ENCODE measurements at places on chromosomes 5 and 9.
A peak's percentile ranks its signal among the peaks of the same experiment; 100 is the strongest.

GRCh38 chr5:115209279-115209678 lies 39.6 kb upstream of the TRIM36 start:
- no peak for DNase-seq

DNA sequence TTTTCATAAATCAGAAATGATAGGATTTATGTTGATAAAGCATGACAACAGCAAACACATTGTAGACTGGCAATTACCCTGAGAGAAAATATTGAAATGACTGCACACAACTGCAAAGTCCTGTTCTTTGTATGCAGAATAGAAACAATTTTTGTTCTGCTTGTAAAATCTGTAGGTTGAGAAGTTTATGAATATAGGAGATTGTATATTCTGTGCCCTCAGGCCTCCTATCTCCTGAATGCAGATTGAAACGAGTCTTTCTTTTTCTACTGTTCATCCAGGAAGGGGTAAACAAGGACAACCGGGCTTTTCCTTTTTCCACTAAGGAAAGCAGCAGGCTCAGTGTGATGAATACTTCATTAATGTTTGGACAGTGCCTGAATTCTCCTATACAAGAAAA lies 95.0 kb upstream of the HAPLN1 start:
- DNase-seq, result no peak

DNA sequence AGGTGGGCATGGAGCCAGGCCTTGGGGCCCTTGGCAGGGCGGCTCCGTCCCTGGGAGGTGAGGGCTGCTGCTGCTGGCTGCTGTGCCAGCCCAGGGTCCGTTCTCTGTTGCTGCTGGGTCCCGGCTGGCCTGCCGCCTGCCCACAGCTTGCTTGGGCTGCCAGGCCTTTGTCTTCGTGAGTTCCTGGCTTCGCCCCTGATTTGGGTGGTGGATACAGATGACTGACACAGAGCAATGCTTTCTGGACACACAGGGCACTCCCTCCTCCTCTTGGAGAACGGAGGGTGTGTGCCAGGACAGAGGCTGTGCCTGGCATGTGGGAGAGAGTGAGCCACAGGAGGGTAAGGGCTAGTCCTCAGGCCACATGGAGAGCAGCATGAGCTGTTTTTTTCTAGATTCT lies 166.1 kb downstream of the MACROH2A1 start:
- DNase-seq, result no peak

DNA sequence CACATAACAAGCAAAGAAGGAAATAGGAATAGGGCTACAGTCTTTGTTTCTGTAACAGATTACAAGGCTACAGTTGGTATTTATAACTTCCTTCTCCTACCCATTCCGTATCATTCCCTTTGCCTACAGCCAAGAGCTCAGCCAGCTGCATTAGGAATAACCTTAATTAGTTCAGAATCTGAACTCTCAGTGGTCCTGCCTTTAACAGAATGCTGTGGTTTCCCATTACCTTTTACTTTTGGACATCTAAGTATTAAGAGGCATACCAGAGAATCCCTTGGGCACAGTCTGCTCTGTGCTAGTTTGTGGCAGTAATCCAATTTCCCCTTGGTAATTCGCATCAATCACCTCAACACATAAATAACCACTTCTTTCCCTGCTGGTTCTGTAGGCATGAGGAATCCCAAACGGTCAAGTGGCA lies 44.2 kb downstream of the PKD2L2 start:
- DNase-seq, result no peak

DNA sequence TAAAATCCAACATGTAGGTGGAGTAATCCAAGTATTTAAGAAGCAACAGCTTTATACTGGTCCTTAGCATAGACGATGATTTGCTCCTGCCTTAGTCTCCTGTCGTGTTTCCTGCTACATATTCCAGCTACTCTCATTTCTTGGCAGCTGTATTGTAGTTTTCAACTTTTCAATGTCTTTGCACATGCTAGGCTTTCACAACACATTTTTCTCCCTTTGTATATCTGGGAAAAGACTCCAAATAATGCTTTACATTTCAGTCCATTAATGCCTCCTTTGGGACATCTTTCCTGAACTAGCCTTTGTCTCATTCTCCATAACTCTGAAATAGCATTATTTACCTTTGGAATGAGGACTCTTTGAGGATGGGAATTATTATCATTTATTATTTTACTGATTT lies 508.0 kb downstream of the PTPRD start:
- DNase-seq, result no peak

GRCh38 chr5:157029457-157029856 lies 29.5 kb downstream of the HAVCR1 start:
- no peak for DNase-seq

- peak; percentile 49 for DNase-seq
Measured at GRCh38 chr5:58294598-58295305, 165.1 kb downstream of the PLK2 start.

- DNase-seq, result no peak
Measured at GRCh38 chr5:141597394-141597793, 21.4 kb downstream of the DIAPH1 start.

GRCh38 chr9:134425401-134425800 lies 99.1 kb downstream of the RXRA start:
- DNase-seq, result no peak

- DNase-seq, result peak; percentile 34
Measured at GRCh38 chr9:14326264-14326826, 12.4 kb upstream of the NFIB start.

DNA sequence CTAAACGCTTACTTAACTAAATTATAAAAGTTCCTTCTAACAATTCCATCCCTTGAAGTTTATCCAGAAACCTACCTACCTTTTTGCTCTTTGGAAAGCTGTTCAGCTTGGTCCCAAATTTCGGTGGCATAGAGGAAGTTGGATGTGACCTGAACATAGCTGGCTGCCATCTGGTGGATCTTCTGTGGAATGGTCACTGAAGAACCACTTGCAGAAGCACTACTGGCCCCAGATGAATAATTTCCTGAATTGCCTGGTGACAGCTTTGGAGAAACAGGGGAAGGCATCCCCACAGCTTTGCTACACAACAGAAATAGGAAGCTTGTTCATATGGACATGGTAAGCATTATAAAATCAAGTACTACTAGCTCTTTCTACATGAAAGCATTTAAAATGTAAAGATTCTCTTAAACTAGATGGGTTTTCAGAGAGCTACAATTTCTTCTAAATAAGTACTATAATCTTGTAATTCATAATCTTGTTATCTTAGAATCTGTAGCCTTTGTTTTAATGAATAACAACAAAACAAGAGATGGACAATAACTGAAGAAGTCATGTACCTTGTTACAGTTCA lies 9.9 kb downstream of the LEAP2 start:
- DNase-seq, result peak; percentile 71

DNA sequence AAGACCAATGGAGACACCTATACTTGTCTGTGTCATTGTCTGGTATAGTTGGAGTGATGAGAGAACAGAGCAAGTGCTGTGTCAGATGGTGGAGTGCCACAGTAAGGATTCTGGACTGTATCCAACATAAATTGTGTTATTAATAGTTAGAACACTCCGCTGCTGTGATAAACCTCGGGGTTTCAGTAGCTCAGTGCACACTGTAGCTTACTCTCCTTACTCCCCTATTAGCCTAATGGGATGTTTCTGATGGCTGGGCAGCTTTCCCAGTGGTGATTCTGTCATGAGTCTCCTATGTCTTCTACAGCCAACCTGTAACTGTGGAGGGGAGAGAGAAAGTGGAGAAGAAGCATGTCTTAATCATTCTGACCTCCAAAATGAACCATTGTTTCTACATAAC lies 127.6 kb upstream of the PTCH1 start:
- peak; percentile 4 for DNase-seq

GRCh38 chr5:172010278-172010677 lies 3.8 kb upstream of the FBXW11 start:
- DNase-seq, result no peak

GRCh38 chr9:116491219-116491618 lies 195.9 kb upstream of the TRIM32 start:
- no peak for DNase-seq

DNA sequence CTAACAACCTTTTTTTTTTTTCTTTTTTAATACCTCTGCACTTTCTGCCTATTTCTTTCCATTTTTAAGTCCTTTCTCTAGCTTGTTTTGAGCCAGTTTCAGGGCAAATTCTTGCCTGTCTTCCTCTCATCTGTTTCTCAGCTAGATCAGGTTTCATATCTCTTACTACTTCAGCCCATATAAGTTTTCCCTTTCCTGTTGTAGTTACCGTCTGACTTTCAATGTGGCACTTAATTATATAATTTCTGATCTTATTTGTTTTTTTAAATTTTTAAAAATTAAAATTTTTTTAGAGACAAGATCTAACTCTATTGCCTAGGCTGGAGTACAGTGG lies 104.7 kb upstream of the ELL2 start:
- DNase-seq, result no peak

DNA sequence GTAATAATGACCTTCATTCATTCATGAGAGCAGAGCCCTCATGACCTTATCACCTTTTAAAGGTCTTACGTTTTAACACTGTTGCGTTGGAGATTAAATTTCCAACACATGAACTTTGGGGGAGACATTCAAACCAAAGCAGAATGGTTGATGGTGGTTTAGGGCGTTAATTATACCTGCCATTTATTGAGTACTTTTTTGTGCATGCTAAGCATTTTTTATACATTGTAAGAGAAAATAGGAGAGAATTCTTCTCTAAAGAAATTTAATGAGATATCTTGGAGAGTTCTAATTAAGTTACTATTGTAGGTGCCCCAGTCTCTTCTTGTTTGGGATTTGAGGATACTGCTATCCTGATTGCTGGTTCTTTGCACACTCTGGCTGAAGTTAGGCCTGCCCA lies 12.4 kb downstream of the AP3S1 start:
- DNase-seq, result no peak

DNA sequence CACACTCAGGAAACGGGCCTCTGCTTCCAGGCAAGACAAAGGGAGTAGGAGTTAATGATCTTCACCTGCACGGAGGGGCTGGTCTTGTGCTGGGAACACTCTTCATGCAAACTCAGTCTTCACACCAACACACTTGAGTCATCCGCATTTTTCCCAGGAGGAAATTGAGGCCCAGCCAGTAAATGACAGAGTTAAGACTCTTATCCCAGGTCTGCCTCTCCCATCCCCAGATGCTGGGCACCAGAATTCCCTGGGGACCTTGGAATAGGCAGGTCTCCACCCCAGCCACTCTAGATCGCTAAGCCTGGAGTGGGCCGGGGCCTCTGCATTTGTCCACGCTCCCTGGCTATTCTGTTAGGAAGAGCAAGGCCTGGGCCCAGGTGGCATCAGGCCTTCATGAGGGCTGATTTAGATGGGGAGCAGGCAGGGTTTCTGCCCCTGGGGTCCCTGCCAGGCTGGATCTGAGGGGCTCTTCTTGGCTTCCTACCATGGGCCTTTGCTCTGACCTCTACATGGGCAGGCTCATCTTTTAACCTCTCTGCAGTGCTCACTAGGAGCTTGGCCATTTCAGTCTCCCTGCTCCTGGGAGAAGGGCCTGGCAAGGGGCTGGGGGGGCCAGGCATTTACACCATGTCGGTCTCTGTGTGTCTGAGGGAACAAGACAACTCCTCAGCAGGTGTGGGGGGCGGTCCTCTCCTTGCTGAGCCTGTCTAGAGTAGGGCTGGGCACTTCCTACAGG lies 77.3 kb downstream of the AMBP start:
- DNase-seq, result no peak

DNA sequence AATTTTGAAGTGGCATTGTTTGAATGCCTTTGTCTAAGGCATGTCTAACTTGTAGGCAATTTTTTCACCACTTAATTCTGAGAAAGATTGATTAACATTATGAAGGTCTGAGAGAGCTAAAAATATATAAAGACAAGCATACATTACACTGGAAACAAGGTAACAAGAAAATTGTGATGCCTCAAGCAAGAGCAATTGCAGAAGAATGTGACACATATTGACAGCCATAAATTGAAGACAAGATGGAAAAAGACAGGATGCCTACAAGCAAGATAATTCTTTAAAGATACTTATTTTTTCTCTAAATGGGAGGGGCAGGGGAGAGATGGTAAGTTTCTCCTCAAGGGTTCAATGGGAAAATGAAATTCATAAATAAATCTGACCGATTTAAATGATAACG lies 103.1 kb upstream of the CYLC2 start:
- no peak for DNase-seq

DNA sequence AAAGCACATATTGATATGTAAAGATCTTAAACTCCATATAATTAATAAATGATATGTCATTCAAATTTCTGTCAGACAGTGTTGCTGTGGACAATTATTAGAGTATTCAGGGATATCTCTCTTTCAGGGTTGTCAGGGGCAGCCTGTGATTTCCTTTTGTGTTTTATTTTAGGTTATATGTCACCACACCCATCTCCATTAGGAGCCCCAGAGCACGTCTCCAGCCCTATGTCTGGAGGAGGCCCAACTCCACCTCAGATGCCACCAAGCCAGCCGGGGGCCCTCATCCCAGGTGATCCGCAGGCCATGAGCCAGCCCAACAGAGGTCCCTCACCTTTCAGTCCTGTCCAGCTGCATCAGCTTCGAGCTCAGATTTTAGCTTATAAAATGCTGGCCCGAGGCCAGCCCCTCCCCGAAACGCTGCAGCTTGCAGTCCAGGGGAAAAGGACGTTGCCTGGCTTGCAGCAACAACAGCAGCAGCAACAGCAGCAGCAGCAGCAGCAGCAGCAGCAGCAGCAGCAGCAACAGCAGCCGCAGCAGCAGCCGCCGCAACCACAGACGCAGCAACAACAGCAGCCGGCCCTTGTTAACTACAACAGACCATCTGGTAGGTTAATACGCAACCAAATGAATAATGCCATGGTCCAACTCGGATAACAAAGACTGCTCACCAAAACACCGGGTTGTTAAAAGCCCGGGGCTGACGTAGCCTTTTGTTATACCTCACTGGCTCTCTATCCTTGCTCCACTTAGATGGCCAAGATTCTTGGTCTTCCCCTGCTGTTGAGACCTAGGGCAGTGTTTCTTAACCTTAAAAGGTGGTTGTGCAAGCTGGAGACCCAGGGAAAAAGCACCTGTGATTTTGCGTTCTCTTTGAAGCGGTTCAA lies 24.4 kb downstream of the SMARCA2 start:
- no peak for DNase-seq

DNA sequence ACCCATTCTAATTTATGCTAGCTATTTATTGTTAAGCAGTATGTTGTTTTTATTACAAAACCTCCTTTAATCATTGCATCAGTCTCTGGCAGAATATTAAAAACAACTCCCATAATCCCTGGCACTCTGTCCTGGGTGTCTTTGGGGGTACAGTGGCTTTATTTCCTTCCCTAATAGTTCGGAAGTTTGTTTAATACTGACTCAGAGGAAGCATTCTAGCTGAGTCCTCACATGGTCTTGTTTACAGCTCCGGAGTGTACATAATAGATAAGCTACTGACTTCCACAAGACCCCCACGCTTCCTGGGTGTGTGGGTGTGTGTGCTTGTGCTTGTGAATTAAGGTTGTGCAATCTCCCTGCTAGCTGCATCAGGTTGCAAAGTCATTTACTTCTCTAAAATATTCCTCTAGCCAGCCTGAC lies 149.8 kb upstream of the CDKN2B start:
- peak; percentile 13 for DNase-seq

DNA sequence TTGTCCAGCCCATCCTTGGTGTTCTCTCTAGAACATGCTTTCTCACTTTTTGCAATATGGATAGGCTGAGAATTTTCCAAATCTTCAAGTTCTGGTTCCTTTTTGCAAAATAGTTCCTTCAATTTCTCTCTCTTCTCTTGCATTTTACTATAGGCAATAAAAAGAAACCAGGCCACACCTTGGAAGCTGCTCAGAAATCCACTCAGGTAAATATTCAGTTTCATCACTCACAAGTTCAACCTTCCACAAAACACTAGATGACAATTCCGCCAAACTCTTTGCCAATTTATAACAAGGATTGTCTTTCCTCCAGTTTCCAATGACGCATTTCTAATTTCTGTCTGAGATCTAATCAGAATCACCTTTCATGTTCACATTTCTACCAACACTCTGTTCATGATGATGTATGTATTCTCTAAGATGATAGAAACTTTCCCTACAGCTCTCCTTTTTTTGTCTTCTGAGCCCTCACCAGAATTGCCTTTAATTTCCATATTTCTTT lies 204.2 kb upstream of the PIK3R1 start:
- no peak for DNase-seq
